Upper lobe of left lung (tissue), 6 donors: ENCODE measurements at places on chromosomes 1 and 21. TPM values are rescaled to one million over a fixed set of nuclear protein-coding genes. Genes with fewer than 3 reads are reported as not detected.

Gene TSPAN2
- 4.2 TPM for total RNA-seq

GRCh38 chr1:98201666-98202081 lies 280.8 kb upstream of the DPYD start:
- H3K4me3 ChIP-seq: no peak overlapping the region
- no peak for DNase-seq
- no peak overlapping the region for H3K27ac ChIP-seq
- no peaks in the 10 kb centered on the region for H3K27me3 ChIP-seq

GRCh38 chr1:35315649-35316048 lies 47.1 kb downstream of the ZMYM4 start:
- no peak for DNase-seq
- H3K27ac ChIP-seq: no peak overlapping the region
- H3K27me3 ChIP-seq: no peaks in the 10 kb centered on the region
- peaks cover 7% of the 10 kb centered on the region for H3K36me3 ChIP-seq
- H3K4me1 ChIP-seq: no peaks in the 10 kb centered on the region

- no peaks in the 10 kb centered on the region for H3K36me3 ChIP-seq
- peaks cover 63% of the 10 kb centered on the region for H3K4me1 ChIP-seq
- no peak for DNase-seq
These were observed 61.3 kb downstream of the CD34 start for GRCh38 chr1:207849646-207850045.

Gene KCNJ6
- not detected for total RNA-seq

- no peak overlapping the region for H3K27ac ChIP-seq
- H3K4me3 ChIP-seq: no peak overlapping the region
- DNase-seq: no peak
- H3K36me3 ChIP-seq: no peaks in the 10 kb centered on the region
- H3K27me3 ChIP-seq: peaks cover 3% of the 10 kb centered on the region
These were observed 4.8 kb upstream of the ANKRD65 start for GRCh38 chr1:1425753-1426495.

DNA sequence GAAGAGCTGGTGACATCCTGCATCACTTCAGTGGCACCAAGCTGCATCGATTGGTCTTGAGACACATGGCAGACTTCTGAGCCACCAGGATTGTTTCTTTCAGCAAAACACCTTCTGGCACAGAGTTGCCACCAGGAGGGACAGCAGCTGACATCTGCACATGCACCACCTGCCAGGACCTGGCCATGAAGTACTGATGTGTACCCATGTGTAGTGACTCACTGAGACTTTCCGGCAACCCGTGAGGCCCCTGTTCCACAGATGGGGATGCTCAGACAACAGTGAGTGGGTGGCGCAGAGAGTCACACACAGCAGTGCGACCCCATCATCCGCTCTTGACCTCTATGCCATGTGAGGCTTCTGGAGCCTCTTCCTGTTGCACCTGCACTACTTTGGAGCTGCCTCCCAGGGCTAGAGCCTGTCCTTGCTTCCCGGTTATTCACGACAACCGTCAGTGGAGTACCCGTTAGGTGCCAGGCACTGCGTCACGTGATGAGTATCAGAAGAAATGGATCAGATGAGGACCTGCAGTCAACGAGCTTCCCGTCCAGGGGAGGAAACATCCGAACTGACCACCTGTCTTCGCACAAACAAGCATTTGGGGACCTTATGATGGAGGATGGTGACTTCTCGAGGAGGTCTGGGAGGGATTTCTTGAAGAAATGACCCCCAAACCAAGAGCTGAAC lies 80.5 kb upstream of the VAMP3 start:
- no peaks in the 10 kb centered on the region for H3K4me1 ChIP-seq
- H3K27me3 ChIP-seq: no peaks in the 10 kb centered on the region
- H3K4me3 ChIP-seq: no peak overlapping the region
- no peak overlapping the region for H3K27ac ChIP-seq
- no peaks in the 10 kb centered on the region for H3K36me3 ChIP-seq

- no peak overlapping the region for H3K27ac ChIP-seq
- H3K27me3 ChIP-seq: no peaks in the 10 kb centered on the region
- no peaks in the 10 kb centered on the region for H3K4me1 ChIP-seq
- H3K4me3 ChIP-seq: no peak overlapping the region
- no peaks in the 10 kb centered on the region for H3K36me3 ChIP-seq
- no peak for DNase-seq
These were observed 171.5 kb downstream of the AJAP1 start for GRCh38 chr1:4825800-4826450.

DNA sequence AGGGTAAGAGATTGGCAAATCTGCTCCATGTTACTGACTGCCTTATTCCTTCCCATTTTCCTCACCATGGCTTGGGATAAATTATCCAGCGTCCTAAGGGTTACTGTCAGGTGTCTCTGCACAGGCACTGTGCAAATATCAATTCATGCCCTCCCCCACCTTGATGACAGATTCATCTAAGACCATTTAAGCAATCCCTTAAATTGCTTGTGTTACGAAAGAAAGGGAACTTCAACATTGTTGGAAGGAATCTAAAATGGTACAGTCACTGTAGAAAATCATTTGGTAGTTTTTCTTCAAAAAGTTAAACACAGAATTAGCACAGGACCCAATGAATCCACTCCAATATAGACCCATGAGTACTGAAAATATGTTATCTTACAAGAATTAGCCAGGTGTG lies 17.6 kb upstream of the MTARC2 start:
- H3K27me3 ChIP-seq: no peaks in the 10 kb centered on the region
- H3K4me3 ChIP-seq: no peak overlapping the region
- no peaks in the 10 kb centered on the region for H3K36me3 ChIP-seq
- peaks cover 25% of the 10 kb centered on the region for H3K4me1 ChIP-seq

Gene MATN1
- total RNA-seq: not detected
